Activated T-helper 1 cell treated with anti-CD3 and anti-CD28 coated beads, Interleukin-2, amount 50 U/mL, for 16 hours (primary cell): ENCODE measurements at places on chromosomes 7 and 10.

DNA sequence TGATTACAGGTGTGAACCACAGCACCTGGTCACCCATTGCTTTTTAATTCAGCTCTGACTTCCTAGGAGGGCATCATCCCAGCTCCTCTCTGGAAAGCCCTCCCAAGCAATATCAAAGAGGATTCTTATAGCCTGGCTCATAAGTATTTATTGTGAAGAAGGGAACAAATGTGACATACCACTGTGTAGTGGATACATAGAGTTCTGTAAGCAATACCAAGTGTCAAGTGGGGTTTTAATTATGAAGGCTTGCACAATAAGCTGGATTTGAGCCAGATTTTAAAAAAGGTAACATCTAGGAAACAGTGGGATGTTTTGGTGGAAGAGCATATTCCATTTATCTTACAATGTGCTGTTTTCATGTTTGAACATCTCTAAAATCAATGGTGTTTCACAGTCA lies 19.0 kb upstream of the PRTFDC1 start:
- no peak for DNase-seq

DNA sequence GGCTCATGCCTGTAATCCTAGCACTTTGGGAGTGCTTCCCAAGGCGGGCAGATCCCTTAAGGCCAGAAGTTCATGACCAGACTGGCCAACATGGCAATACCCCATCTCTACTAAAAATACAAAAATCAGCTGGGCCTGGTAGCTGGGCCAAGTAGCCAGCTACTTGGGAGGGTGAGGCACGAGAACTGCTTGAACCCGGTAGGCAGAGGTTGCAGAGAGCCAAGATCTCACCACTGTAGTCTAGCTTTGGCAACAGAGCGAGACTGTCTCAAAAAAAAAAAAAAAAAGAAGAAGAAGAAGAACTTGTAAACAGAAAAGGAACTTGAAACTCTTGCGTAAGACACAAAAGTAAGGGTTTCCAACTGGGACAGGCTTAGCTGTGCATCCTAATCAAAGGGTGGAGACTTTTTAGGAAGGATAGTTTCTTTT lies 5.6 kb upstream of the IFIT2 start:
- DNase-seq: no peak

DNA sequence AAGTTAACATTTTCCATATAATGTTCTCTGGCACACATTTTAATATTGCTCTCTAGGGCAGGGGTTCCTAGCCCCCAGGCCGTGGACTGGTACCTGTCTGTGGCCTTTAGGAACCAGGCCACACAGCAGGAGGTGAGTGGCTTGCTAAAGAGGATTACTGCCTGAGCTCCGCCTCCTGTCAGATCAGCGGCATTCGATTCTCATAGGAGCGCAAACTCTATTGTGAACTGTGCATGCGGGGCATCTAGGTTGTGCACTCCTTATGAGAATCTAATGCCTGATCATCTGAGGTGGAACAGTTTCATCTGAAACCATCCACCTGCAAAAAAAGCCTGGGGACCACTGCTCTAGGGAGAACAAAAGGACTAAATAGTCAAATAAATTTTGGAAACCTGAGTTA lies 65.7 kb downstream of the EXOC6 start:
- no peak for DNase-seq

- no peak for DNase-seq
Measured at GRCh38 chr7:129188892-129189660, 643 bp downstream of the SMO start.

DNA sequence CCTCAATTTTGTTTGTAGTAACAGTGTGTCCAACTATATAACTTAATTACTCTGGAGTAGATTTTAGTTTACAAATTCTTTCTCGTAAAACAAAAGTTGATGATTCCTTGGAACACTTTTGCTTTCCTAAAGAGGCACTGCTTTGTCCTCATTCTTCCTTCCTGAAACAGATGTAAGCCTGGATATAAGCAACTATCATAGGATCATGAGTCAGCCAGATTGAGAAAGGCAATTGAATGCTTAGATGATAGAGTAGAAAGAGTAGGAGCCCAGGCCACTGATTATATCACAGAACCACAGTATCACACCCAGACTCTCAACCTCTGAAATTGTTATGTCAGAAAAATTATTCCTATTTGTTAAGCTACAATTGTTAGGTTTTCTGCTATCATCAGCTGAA lies 69.9 kb downstream of the TMEM106B start:
- DNase-seq: no peak

DNA sequence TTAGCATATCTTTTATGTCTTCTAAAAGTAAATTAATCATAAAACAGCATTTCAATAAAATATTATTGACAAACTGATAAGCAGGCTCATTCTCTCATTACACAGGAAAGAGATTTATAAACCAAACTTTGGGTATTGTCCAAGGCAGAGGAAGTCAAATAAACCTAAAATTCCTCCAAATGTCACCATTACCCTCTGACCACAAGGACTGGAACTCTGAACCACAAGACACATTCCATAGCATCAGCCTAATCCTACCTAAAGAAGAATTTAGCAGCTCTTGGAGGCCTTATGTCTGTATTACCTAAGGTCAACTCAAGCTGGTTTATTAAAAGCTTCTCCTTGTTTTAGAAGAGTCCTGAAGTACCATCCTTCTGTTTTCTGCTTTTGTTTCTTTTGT lies 82.4 kb upstream of the SLC13A1 start:
- DNase-seq: no peak

GRCh38 chr10:76721891-76722505 lies 915.6 kb downstream of the KCNMA1 start:
- DNase-seq: no peak

DNA sequence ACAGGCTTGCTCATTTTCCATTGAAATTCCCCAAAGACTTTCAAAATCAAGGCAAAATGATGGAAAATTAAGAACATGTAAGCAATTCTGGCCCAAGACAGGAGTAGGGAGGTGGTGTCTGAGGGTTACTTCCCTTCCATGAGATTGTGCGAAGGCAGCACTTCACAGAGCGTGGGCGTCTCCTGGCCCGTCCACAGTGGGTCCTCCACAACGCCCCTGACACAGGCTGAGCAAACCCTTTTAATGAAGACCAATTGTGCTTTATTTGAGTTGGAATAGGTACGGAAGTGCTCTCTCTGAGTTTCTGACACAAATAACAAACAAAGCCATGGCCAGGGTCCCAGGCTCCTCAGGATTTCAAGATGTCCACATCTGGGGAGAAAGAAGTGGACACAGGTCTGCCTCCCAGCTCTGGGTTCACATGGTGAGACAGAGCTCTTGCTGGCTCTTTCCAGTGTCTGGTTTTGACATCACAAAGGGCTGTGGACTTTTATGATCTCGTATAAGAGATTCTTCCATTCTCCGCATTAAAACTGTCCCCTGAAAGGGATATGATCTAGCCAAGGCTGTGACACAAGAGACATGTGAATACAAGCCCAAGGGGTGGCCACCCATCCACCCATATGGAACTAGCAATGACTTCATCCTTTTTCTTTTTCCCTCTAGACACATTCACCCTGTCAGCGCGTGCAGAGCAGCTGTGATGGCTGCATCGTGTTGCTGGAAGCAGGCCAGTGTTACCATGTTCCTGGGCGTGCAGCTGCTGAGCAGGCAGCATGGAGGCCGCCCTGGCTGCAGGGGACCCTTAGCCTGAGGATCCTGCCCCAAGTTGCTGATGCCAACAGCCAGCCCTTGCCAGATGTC lies 145.6 kb downstream of the ADAM12 start:
- DNase-seq: no peak

GRCh38 chr7:70387217-70387616 lies 744.7 kb upstream of the GALNT17 start:
- DNase-seq: no peak

DNA sequence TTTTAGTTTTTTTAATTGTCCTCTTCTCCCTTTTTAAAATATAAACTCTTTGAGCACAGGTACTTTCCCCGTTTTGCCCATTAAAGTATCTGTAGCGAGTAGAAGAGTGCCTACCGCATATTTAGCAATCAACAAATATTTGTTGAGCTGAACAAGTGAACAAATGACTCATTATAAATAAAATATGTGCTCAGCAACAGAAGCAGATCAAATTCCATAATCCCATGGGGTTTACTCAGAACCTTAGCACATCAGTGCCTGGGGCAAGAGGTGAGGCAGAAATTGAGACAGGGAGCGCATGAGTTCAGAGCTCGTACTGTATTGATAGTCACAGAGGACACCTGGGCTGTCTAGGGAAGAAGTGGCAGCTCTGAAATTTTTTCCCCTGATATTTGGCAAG lies 161.0 kb downstream of the SEM1 start:
- DNase-seq: no peak

DNA sequence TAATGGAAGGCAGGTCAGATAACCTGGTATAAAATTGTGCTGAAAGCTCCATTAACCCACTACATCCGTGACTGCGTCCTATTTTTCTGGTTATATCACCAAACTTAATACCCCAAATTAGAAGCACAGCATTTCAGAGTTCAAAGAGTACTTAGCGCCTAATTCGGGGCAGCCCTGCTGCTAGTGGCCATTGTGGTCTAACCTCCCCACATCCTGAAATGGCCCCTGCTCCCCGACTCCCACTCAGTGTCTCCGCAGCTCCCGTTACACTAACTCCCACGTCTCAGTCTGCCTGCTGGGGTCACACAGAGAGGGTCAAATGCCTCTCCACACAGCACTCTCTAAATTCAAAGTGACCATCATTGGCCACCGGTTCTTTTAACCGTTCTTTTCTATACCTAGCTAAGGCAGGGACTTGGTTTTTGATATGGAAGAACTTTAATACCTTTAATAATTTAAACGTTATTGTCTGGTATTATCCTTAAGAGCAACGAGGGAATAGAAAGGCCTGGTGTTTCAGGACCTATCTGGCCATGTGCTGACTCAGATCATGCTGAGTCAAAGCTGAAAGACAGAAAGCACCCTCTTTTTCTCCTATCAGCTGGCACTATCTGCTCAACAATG lies 117.1 kb downstream of the KMT2E start:
- no peak for DNase-seq

GRCh38 chr10:78316451-78316931 lies 282.8 kb downstream of the RPS24 start:
- DNase-seq: no peak
